ENCODE measurements at places on chromosomes 5 and 9. TPM values are rescaled to one million over a fixed set of nuclear protein-coding genes. Genes with fewer than 3 reads are reported as not detected.

Gene INSL4
- total RNA-seq, result not detected

Gene SLC6A7
- not detected for total RNA-seq

Gene PCA3
- total RNA-seq, result not detected

Gene OR1K1
- not detected for total RNA-seq

Gene TMEM215
- total RNA-seq, result not detected

Gene MCIDAS
- not detected for total RNA-seq

Gene PCDHB16
- total RNA-seq, result 9.1 TPM

Gene NCS1
- total RNA-seq, result 58.3 TPM

Gene PCDHB9
- total RNA-seq, result 9.6 TPM

Gene PHF19
- 47.9 TPM for total RNA-seq

Gene LIFR
- 61.1 TPM for total RNA-seq

Gene GDNF
- total RNA-seq, result not detected

Gene SOHLH1
- not detected for total RNA-seq

Gene RMRP
- 5,543 TPM for total RNA-seq

- no peak for DNase-seq
Observed at GRCh38 chr9:134204041-134204440, 39.7 kb upstream of the RNU6ATAC start.

DNA sequence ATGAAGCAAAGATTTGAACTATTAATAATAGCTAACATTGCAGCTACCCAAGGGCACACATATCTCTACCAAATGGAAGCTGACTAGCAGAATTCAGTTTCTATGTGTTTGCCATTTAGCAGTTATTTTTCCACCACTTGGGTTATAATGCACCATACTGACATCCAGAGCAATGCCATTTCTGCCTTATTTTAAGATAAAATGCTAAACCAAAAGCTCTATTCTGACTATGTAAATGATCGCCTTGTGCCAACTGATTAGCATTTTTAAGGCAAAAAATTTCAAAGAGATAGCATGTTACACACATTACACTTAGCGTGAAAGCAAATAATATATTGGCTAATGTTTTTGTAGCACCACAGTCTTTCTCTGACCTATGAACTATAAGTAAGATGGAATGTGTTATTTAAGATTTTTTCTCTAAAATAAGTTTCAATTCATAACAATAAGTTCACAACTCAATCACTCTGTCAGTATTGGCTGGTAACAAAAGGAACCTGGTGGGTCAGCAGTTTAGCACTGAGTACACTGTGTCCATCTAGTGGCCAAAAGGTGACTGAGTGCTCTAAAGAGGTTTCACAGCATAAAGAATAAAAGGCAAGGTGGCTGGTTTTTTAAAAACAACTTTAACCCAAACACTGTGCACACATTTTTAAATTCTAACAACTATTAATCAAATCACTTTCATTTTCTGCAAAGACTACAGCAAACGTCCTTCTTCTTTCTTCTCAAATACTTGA, 443.5 kb downstream of the PDE4D start:
- no peak for DNase-seq

DNA sequence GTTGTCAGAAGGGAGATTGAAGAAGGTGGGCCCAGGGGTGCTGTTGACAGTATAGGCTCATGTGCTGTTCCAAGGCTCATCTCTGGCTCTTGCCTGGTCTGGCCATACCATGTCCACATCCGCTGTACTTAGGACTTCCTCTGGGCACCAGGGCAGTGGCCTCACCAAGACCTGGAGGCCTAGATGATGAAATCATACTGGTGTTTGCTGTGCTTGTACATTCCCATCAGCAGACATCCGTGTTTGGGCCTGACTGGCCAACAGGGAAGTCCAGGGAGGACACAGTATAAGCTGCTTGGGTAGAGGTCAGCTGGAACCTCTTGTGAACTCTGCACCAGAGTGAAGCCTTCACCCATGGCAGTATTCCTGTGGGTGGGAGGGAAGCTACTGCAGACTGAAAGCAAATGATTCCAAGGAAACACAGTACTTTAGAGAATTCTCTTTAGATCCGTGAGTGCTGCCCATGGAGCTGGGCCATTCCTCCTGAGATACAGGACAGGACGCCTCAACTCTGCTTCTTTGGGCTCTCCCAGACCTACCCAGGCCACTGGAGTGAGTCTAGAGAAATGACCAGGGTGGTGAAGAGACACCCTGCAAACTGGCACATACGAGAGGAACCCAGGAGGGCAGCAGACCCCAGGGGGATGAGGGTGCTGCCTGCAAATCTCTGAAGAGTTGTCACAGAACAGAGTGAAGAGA, 22.5 kb downstream of the POLR1E start:
- DNase-seq, result no peak

GRCh38 chr5:77952636-77953212, 176.6 kb upstream of the TBCA start:
- DNase-seq, result no peak

GRCh38 chr9:131297903-131298302, 8.4 kb downstream of the PLPP7 start:
- no peak for DNase-seq

- no peak for DNase-seq
Observed at GRCh38 chr9:116466271-116467235, 220.6 kb upstream of the TRIM32 start.

DNA sequence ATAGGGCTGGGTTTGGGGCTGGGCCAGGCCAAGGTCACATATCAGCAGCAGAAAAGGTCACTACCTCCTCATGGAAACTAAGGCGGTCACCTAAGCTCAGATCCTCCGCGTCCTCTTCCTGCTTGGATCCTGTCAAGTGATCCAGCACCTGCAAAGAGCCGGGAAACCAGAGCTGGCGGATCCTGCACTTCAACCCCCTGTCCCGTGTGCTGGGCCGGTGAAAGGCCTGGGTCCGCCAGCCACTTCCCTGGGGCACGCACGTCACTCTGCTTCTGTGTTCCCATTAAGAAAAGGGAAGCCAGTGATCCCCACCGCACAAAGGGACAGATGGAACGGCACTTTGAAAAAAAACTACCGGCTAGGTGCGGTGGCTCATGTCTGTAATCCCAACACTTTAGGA, 61.3 kb upstream of the STXBP1 start:
- DNase-seq, result no peak

- no peak for DNase-seq
Observed at GRCh38 chr5:14572385-14572784, 9.2 kb upstream of the OTULINL start.

DNA sequence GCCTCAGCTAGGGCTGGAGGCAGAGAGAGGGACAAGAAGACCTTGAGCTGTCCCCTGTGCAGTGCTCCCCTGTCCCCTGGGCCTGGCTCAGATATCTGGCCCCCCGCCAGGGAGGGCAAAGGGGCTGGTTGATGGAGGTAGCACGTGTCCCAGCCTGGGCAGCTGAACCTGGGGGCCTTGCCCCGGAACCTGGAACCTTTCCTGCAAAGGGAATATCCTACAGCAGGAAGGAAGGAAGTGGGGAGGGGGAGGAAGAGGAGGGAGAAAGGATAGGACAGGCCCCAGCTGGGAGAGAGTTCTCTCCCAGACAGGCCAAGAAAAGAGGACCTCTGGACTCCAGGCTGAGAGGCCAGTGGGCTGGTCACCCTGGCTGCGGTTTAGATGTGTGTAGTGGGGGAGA, 27.6 kb upstream of the PSD2 start:
- DNase-seq, result no peak

GRCh38 chr9:76298521-76299144, 95.6 kb downstream of the RFK start:
- no peak for DNase-seq

DNA sequence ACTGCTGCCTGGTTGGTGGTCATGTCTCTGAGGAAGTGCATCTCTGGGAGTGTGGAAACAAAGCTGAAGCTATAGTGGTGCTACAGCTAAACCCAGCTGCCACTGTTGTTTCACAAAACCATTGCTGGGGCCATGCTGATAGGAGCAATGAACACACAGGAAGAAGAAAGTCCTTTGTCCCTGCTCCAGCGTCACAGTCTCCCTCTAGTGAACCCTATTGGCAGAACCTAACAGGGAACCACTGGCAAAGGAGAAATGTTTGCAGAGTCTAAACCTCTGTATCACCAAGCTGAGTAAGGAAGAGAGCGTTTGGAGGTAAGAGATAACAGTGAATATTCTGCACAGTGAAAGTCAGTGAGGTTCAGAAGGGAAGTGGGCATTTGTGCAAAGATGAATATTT, 244.0 kb downstream of the YTHDC2 start:
- no peak for DNase-seq

- no peak for DNase-seq
Observed at GRCh38 chr5:135230251-135230925, 168.6 kb downstream of the MACROH2A1 start.

DNA sequence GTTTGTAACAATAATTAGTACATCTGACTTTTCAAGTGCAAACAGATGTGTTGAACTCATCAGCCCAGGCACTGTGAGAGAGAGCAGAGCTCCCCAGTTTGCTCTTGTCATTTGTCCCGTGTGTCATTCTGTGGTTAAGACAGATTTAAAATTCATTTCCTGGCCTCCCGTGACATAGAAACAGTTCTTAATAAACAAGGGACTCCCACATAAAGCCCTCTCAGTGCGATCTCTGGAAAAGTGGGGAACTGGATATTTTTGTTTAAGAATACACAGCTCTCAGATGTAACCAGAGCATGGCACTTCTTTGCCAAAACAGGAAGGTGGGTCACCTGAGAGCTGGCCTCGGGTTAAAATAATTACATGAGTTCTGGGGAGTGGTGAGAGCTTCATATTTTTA, 58.6 kb downstream of the PRKACG start:
- no peak for DNase-seq

DNA sequence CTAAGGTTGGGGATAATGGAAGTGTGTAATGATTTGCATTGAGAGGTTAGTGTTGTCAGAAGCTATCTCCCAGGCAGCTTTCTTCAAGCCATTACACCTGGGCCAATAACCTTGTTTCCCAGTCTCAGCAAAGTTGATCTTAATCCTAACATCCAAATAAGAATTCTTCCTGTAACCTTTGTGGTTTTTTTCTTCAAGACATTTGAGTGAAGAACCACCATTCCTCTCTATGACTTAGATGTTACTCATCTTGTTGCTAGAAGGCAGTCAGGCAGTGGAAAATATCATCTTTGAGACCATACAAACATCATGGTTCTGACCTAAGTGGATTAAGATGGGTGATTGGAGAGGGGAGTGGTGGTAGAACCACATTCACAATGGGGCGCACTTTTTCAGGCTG, 103.5 kb downstream of the NDUFAF2 start:
- no peak for DNase-seq

DNA sequence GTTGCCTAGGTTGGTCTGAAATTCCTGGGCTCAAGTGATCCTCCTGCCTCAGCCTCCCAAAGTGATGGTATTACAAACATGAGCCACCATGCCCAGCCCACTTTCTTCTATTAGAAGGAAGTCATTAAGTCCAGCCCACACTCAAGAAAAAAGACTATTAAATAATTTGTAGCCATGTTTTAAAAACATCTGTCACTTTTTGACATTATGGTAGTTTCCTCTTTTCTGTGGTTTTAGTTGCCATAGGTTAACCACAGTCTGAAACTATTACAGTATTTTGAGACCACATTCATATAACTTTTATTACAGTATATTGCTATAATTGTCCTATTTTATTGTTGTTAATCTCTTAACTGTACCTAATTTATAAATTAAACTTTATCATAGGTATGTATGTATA, 31.9 kb upstream of the C5orf24 start:
- DNase-seq, result no peak

- no peak for DNase-seq
Observed at GRCh38 chr9:110083866-110084265, 124.1 kb downstream of the C9orf152 start.

- peak; percentile 53 for DNase-seq
Observed at GRCh38 chr5:72108202-72109061, 1.2 kb downstream of the MAP1B start.

DNA sequence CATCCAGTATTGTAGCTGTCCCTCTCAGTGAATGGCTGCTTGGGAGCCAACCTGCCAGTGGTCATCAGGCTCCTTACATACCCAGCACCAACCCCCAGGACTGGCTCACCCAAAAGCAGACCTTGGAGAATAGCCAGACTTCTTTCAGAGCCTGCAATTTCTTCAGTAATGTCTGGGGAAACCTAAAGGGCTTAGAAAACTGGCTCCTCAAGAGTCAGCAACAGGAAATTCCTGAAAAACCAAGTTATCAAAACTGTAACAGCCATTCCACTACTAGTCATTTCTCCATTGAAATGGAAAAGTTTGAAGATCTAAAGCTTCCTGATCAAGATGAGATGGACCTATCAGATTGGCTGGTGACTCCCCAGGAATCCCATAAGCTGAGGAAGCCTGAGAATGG, 12.3 kb upstream of the STING1 start:
- no peak for DNase-seq
